ENCODE measurements at places on chromosomes 11 and 22. TPM values are rescaled to one million over a fixed set of nuclear protein-coding genes. Genes with fewer than 3 reads are reported as not detected.
A peak's percentile ranks its signal among the peaks of the same experiment; 100 is the strongest.

Gene TMEM41B
- 20.5 TPM for total RNA-seq

Gene ARHGAP8
- 3.2 TPM for total RNA-seq

Gene OR52E6
- not detected for total RNA-seq

DNA sequence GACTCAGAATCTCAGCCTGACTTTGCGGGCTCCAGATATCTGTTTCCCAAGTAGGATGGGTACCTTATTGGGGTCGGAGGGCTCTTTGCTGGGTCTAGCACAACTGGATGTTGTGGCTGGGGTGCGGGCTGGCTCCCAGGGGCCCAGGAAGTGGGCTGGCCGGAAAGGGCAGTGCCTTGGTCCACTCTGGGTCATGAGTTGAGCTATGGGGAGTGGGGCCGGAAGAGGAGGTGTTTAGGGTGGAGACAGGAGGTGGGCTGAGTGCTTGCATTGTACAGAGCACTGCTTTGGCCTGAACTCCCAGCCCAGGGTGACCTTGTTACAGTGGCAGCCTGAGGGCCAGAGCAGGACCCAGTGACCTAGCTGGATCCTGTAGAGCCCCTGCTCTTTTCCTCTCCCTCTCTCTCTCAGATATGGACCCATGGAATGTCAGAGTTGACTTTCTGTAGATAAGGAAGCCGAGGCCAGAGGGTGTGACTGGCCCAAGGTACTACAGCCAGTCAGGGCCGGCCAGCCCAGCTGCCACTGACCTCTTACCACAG lies 13.2 kb downstream of the PHLDB1 start:
- peak overlapping the region; percentile 75 for H3K4me3 ChIP-seq
- H3K36me3 ChIP-seq: no peaks in the 10 kb centered on the region
- no peak for DNase-seq
- H3K27me3 ChIP-seq: peaks cover 22% of the 10 kb centered on the region
- H3K27ac ChIP-seq: no peak overlapping the region

DNA sequence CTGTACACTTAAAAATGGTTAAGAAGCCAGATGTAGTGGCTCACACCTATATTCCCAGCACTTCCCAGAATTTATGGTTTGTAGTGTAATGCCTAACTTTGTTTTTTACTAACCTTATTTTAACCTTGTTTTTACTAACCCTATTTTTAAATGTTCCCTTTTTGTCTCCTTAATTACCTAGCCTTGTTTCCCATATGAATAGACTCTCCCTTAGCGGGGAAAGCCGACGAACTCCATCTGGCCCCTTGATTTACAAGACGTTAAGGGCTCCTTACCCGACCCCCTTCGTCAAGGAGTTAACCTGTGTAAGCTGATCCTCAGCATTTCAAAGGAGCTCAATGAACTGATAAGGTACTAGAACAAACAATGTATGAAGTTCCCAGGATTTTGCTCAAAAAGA lies 17.1 kb downstream of the APOBEC3H start:
- H3K27ac ChIP-seq: no peak overlapping the region
- no peak overlapping the region for H3K4me3 ChIP-seq

DNA sequence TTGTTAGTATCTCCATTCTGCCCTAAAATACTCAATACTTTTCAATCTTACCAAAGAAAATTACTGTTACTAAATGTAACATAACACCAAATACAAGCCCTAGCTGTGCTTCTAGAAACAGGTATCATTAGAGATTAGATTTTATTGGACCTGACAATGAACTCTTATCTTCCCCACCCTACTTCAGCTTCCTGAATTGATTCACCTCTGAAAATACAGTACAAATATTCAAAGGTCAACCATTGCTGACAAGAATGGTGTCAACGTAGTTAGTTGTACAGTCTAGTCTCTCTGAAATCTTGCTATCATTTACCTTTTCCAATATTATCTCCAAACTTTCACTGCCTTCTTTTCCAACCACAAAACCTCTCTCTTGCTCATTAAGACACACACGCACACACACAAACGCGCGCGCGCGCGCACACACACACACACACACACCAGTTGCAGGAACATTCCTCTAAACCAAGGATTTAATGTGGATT lies 22.4 kb downstream of the LRRC4C start:
- no peaks in the 10 kb centered on the region for H3K27me3 ChIP-seq
- H3K4me1 ChIP-seq: no peaks in the 10 kb centered on the region
- no peak for DNase-seq
- no peak overlapping the region for H3K4me3 ChIP-seq
- H3K27ac ChIP-seq: no peak overlapping the region

DNA sequence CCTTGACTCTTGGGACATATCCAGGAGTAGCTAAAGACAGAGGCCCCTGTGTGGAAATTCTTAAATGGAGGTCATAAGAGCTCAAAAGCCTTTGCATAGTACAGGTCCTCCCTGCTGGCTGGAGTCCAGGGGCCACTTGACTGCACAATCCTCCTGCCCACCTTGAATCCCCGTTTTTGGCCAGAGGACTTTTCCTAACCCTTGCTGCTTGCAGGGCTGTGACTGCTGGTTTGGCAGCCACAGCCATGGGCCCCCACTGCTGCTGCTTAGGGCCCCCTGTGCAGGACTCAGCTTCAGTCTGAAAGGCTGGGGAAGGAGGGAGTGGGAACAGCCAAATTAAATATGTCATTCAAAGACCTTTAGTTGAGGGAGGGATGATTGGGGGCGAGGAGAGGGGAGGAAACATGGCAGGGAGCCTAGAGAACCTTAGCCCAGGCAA lies 33.4 kb downstream of the ARHGAP1 start:
- no peak overlapping the region for H3K4me3 ChIP-seq
- peaks cover 20% of the 10 kb centered on the region for H3K36me3 ChIP-seq
- DNase-seq: no peak
- H3K27me3 ChIP-seq: no peaks in the 10 kb centered on the region
- no peak overlapping the region for H3K27ac ChIP-seq

DNA sequence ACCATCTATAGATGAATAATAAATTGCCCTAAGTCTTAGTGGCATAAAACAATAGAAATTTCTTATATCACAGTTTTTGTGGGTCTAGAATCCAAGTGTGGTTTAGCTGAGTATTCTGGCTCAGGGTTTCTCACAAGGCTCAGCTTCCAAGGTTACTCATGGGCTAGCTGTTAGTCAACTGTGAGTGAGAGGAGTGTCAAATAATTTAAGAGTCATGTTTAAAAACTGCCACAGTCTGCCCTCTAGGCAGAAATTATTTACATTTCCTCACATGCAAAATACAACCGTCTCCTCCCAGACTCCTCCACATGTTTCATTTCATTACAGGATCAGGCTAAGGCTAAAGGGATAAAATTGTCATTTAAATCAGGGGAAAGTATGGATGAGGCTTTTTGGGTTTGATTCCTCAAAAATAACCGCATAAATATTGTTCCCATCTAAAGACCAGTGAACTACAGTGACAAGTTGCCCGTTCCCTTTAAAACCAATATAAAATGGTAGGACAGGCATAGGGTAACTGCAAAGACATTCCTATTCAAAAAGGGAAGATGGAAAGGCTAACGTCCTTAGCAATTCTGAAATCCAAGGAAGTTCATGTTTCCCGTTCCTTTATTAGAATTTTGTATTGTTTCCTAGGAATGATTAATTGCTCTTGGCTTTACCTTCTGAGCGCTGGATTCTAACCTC lies 324.3 kb downstream of the DYNC2H1 start:
- no peaks in the 10 kb centered on the region for H3K4me1 ChIP-seq
- no peaks in the 10 kb centered on the region for H3K27me3 ChIP-seq
- DNase-seq: no peak
- H3K4me3 ChIP-seq: no peak overlapping the region

- no peak overlapping the region for H3K4me3 ChIP-seq
- no peaks in the 10 kb centered on the region for H3K27me3 ChIP-seq
- no peaks in the 10 kb centered on the region for H3K4me1 ChIP-seq
- no peak for DNase-seq
- no peak overlapping the region for H3K27ac ChIP-seq
These were observed 234.9 kb upstream of the ARHGAP20 start for GRCh38 chr11:110947096-110947495.

DNA sequence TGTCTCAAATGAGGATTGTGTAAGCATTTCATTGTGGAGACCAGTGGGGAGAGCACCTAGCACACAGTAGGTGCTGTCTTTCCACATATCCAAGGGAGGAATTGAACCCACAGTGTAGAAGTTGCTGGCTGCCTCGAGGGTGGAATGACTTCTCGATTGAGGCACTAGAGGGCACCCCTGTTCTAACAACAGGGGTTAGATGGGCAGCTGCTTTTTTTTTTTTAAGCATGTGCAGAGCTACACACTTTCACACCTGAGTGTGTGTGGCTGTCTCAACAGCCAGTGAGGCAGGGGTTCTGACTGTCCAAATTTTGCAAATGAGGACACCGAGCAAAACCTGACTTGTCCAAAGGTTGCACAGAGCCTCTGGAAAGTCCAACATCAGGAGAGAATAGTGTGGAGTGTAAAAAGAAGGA lies 118.2 kb upstream of the CRYBB3 start:
- DNase-seq: peak; percentile 36
- H3K27me3 ChIP-seq: no peaks in the 10 kb centered on the region
- peaks cover 12% of the 10 kb centered on the region for H3K36me3 ChIP-seq
- no peak overlapping the region for H3K27ac ChIP-seq
- peaks cover 68% of the 10 kb centered on the region for H3K4me1 ChIP-seq

DNA sequence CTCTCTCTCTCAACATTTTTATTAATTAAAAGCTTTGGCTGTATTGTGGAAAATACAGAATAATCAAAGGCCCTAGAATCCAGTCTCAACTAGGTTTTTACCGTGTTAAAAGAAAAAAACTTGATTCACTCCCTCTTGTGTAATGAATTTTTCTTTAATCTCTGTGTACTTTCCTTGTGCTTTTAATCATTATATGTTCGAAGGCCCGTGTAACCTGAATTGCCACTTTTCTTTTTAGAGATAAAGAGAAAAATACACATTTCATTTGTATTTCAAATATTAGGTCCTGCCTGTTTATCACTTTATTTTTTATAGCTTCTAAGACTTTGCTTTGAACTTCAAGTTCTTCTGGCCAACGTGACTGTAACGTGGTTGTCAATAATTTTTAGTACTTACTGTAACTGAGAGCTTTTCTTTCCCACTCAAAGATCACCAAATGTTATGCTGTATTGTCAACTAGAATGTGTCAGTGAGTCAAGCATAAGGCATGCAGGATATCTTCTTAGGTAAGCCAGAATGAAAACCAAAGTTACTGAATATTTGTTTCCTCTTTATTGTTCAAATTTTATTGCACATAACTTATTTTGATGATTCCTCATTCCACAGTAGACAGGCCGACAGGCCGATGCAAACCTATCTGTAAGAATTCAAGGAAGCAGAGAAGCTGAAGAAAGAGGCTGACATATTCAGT lies 23.3 kb upstream of the FAR1 start:
- H3K27me3 ChIP-seq: peaks cover 22% of the 10 kb centered on the region
- no peaks in the 10 kb centered on the region for H3K36me3 ChIP-seq
- H3K4me1 ChIP-seq: no peaks in the 10 kb centered on the region
- H3K4me3 ChIP-seq: no peak overlapping the region
- no peak overlapping the region for H3K27ac ChIP-seq
- no peak for DNase-seq

GRCh38 chr22:43153899-43154298 lies 2.5 kb downstream of the TSPO start:
- H3K4me3 ChIP-seq: no peak overlapping the region
- H3K4me1 ChIP-seq: peaks cover 13% of the 10 kb centered on the region
- DNase-seq: no peak
- H3K36me3 ChIP-seq: peaks cover 3% of the 10 kb centered on the region
- H3K27ac ChIP-seq: no peak overlapping the region
- no peaks in the 10 kb centered on the region for H3K27me3 ChIP-seq

DNA sequence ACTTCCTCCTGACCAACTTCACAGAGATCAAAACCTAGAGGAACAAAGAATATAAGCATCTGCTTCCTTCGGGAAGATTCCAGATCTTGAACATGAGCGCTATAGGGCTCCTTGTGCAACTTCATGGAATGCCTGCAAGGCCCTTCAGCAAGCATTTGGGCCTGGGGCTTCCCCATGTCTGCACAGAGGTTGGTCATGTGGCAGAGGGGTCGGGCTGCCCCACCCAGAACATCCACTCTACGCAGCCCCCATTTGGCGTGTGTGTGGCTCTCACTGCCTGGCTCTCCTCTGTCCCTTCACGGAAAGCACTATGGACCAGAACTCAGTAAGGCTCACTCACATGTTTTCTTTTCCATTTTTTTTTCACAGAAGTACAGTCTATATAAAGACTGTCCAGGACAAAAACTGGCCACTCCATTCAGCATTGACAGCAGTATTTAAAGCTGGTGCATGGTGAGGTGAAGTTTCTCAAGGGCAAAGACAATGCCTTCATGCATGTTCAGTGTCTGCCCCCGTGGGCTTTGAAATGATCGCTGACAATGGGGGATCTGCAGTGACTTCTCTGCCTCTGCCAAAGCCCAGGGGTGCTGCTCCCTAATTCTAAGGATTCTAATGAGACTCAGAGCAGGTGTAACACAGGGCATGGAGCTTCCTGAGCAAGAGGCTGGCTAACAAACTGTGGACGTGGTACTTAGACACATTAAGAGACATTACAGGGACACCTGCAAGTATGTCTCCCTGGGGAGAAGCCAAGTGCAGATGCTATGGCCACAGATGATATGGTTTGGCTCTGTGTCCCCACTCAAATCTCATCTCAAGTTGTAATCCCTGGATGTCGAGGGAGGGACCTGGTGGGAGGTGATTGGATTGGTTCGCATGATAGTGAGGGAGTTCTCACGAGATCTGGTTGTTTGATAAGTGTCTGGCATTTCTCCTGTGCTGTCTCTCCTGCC lies 66.5 kb upstream of the PITPNB start:
- no peaks in the 10 kb centered on the region for H3K27me3 ChIP-seq
- peaks cover 9% of the 10 kb centered on the region for H3K4me1 ChIP-seq
- no peak overlapping the region for H3K4me3 ChIP-seq
- no peaks in the 10 kb centered on the region for H3K36me3 ChIP-seq

- no peaks in the 10 kb centered on the region for H3K36me3 ChIP-seq
- H3K4me1 ChIP-seq: no peaks in the 10 kb centered on the region
- H3K27me3 ChIP-seq: no peaks in the 10 kb centered on the region
- no peak overlapping the region for H3K4me3 ChIP-seq
- H3K27ac ChIP-seq: no peak overlapping the region
These were observed 1794.1 kb upstream of the RAG2 start for GRCh38 chr11:38392176-38392575.

DNA sequence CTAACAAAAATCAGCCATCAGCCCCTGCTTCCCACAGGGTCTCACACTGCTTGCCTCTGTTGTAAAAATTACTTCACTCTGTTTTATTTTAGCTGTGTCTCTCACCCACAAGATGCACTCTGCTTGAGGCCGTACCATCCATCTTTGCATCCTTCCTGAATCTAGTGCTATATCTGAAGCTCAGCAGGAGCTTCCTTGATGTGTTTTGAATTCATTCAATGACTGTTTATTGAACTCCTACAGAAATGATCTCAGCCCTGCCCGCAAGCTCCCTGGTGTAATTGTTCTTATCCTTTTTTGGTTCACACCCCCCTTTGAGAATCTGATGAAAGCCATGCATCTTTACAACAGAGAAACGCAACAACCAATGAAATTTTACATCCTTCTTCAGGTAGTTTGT lies 310.2 kb upstream of the ZC3H12C start:
- H3K27me3 ChIP-seq: no peaks in the 10 kb centered on the region
- DNase-seq: no peak
- no peaks in the 10 kb centered on the region for H3K36me3 ChIP-seq
- H3K27ac ChIP-seq: no peak overlapping the region
